Glomerular endothelial cell (primary cell): ENCODE measurements at places on chromosomes 1 and 21. TPM values are rescaled to one million over a fixed set of nuclear protein-coding genes. Genes with fewer than 3 reads are reported as not detected.

C4BPA gene
- not detected in 2 replicates for total RNA-seq

KANK4 gene
- total RNA-seq, result not detected in 2 replicates

LAPTM5 gene
- 82.2 and 132 TPM in 2 replicates for total RNA-seq

PRR9 gene
- total RNA-seq, result not detected in 2 replicates

PDC gene
- not detected in 2 replicates for total RNA-seq

CYP4A22 gene
- not detected in 2 replicates for total RNA-seq

RHD gene
- total RNA-seq, result not detected in 2 replicates

STIL gene
- 3.8 and 7.8 TPM in 2 replicates for total RNA-seq

SPATA46 gene
- not detected in 2 replicates for total RNA-seq

TCHH gene
- total RNA-seq, result under 0.01 and 0.12 TPM in 2 replicates

VAV3 gene
- total RNA-seq, result 10.1 and 16.4 TPM in 2 replicates

GBP4 gene
- total RNA-seq, result 27.0 and 38.0 TPM in 2 replicates

CENPL gene
- total RNA-seq, result 5.3 and 5.4 TPM in 2 replicates

RNF186 gene
- not detected in 2 replicates for total RNA-seq

PLA2G2F gene
- total RNA-seq, result not detected in 2 replicates

IL6R gene
- 13.9 and 16.0 TPM in 2 replicates for total RNA-seq

TAS1R1 gene
- total RNA-seq, result not detected in 2 replicates

CD84 gene
- not detected in 2 replicates for total RNA-seq

KRTAP7-1 gene
- not detected in 2 replicates for total RNA-seq

THBS3 gene
- 12.5 and 18.2 TPM in 2 replicates for total RNA-seq

TNFSF4 gene
- total RNA-seq, result 11.7 and 47.3 TPM in 2 replicates

LRRC7 gene
- 0.06 TPM in 1 of 2 replicates, not detected in the other for total RNA-seq

NID1 gene
- total RNA-seq, result 195 and 321 TPM in 2 replicates

WDR64 gene
- not detected in 2 replicates for total RNA-seq

CIART gene
- 2.2 and 11.4 TPM in 2 replicates for total RNA-seq

RNF220 gene
- 61.8 and 74.3 TPM in 2 replicates for total RNA-seq

ANGPTL3 gene
- not detected in 2 replicates for total RNA-seq

IL22RA1 gene
- total RNA-seq, result not detected in 2 replicates

TP73 gene
- 0.88 TPM in 1 of 2 replicates, not detected in the other for total RNA-seq

LDLRAD1 gene
- total RNA-seq, result not detected in 2 replicates

PCBP3 gene
- 1.5 and 1.6 TPM in 2 replicates for total RNA-seq

COX20 gene
- total RNA-seq, result 22.7 and 25.0 TPM in 2 replicates

RPE65 gene
- not detected in 2 replicates for total RNA-seq

DESI2 gene
- 38.5 and 41.3 TPM in 2 replicates for total RNA-seq

BARHL2 gene
- not detected in 2 replicates for total RNA-seq

DAB1 gene
- 0.18 TPM in 1 of 2 replicates, not detected in the other for total RNA-seq

GPR61 gene
- total RNA-seq, result not detected in 2 replicates

TEKT2 gene
- total RNA-seq, result 0.23 TPM in 1 of 2 replicates, not detected in the other

TMEM51 gene
- 36.6 and 46.2 TPM in 2 replicates for total RNA-seq

FAM3B gene
- total RNA-seq, result not detected in 2 replicates
